ENCODE measurements at places on chromosomes 16 and 17.
A peak's percentile ranks its signal among the peaks of the same experiment; 100 is the strongest.

DNA sequence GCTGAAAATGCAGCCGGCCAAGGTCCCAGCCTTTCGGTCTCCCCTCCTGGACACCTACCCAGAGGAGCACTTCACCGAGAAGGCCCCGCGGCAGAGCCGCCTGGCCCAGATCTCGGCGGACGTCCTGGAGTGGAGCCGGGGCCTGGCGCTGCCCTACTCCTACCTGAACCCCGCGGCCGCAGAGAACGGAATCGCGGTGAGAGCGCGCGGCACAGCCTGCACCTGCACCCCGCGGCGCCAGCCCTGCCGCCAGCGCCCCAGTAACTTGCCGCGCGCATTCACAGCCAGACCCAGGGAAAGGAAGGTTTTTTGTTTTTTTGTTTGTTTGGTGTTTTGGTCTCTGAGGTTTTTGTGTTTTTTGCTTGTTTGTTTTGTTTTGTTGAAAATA is 15.2 kb downstream of the ALOX12B start:
- no peak for DNase-seq

GRCh38 chr16:74501484-74502478 is 80.5 kb upstream of the CLEC18B start:
- no peak for DNase-seq

DNA sequence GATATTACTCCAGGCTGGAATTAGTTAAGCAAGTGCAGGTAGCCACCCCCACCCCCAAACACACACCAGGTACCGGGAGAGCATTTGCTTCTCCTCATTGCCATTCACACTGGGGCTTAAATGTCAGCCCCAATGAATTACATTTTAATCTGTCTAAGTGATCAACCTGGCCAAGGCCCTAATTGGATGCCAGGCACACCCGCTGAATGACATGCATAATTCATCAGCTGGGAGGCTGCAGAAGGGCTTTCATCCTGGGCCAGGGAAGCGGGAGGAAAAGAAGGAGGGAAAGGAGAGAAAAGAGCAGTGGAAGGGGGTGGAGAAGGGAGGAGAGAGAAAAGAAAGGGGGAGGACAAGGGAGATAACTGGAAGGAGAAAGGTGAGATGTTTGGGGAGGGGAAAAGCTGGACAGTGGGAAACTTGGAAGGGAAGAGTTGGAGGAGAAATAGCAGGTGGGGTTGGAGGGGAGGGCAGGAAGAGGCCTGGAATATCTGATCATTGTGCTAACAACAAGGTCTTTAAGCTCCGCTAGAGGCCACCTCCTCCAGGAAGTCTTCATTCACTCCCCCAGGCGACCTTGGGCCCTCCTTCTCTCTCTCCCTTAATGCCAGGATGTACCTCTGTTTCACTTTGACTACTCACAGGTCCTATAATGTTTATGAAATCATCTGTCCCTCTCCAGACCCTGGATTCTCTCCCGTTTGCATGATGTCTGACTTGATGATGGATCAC is 40.1 kb upstream of the CES5A start:
- no peak for DNase-seq

DNA sequence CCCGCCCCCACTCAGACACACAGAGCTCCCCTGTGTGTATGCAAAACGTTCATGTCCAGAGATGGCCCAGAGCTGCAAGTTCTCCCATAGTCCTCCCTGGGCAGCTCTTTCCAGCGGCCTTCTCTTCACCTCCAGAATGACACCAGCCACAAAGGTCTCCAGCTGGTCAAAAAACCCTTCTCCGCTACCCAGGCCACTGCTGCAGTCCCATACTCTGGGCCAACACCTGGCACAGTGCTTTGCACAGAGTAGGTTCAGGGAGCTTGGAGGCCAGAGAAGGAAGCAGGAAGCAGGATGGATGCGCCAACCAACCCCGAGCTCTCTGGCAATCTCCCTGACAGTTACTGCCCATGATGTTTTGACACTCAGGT is 1.1 kb upstream of the STAT5B start:
- DNase-seq, result no peak

DNA sequence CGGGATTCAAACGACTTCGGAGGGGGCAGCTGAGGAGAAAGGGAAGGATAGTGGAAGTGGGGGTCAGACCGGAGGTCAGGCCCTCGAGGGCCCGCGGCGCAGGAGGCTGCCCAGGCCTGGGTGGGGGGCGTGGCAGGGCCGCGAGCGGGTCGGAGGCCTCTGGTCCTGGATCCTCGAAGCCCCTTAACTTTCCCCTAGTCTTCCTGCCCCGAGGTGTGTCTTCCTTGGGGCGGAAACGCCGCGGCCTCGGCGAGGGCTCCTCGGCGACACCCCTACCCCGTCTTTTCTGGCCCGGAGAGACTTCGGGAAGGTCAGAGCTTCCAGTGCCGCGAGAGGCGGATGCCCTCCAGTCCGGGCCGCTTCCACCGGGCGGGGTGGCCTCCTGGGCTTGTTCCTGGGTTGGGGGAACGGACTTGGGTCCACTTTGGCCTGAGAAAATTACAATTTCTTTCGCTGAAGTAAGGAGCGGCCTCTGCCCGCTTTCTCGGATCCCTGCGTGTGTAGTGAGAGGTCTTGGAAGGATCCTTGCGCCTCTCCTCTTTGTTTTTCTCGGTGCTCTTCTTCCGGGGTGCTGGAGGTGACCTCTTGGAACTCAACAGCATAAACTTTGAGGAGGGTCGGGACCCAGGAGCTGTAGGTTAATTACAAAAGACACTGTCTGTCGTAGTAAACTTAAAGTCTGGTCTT is 491 bp downstream of the IST1 start:
- peak; percentile 50 for DNase-seq

All from activated CD4-positive, alpha-beta T cell treated with anti-CD3 and anti-CD28 coated beads for 36 hours (primary cell).